ENCODE measurements at places on chromosomes 3 and 15.

- DNase-seq, result peak; percentile 56
Observed at GRCh38 chr15:100651253-100651652, 48.9 kb downstream of the ASB7 start.

DNA sequence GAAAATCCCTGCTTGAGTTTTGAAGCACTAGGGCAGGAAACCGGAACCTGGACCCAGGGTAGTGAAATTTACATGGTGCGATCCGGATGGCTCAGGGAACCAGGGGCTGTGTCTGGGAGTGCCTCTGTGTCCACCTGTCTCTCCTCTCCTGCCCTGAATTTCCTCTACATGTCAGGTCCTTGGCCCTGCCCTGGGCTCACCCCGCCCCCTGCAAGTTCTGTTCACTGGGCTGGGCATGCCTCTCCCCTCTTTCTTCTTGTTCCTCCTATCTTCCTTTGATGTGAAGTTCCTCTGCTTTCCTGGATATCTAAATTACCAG lies 435.9 kb upstream of the RBMS3 start:
- DNase-seq, result no peak

DNA sequence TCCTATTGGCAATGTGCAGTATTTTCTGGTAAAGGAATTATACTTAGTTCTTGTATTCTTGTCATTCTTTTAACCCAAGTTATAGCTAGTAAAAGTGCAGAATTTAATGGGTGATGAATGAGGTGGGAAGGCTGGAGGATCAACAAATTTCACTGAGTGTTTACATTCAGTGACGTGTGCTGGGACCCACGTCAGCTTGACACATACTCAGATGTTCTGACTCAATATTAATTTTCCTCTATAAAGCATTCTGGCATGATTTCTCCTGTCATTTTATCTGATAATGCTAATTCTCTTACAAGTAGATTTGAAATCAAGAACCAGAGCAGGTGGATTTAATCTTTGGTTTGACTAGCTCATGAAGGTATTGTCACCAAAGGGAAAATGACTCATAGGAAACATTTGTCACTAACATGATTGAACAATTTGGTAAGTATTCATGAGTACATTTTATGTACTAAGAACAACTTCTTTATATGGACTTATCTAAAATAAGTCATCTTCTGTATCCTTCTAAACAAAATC lies 71.0 kb upstream of the SYNPR start:
- peak; percentile 28 for DNase-seq

GRCh38 chr3:22245811-22246583 lies 495.0 kb upstream of the ZNF385D start:
- peak; percentile 39 for DNase-seq

DNA sequence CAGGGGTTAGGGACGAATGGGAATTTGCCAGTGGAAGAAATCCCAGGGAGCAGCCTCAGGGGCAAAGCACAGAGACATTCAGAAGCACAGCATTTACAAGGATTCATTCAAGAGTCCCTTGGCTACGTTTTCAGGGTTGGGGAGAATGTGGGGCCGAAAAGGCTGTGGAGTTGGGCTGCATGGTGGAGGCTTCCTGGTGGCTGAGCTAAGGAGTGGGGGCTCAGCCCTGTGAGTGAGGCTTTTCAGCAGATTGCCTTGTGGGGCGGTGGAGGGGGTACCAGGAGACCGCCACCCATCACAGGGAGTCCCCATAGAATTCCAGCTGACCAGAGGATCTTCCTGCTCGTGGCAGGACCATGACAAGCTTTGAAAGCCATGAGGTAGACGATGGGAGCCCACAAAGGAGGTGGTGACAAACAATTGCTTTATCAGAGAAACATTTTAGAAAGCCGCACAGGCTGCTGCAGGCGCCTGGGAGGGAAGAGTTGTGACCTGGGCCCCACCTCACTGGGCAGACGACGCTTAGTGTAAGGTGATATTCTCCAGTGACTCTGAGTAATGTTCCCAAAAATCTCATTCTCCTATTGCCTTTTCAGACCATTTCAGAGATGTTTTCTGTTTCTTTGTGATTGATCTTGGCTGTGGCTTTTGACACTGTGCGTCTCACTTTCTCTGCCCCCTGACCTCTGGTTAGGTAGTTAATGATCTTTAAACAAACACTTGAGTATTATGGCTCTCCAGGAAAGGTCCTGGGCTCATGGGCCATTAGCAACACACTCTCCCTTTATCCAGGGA lies 128.0 kb downstream of the DNAJB8 start:
- no peak for DNase-seq

GRCh38 chr15:67033571-67034044 lies 31.8 kb upstream of the SMAD3 start:
- no peak for DNase-seq

GRCh38 chr3:74771401-74771800 lies 156.9 kb upstream of the CNTN3 start:
- DNase-seq, result no peak

GRCh38 chr3:8555113-8555661 lies 53.6 kb downstream of the LMCD1 start:
- peak; percentile 96 for DNase-seq

GRCh38 chr3:127714125-127714571 lies 41.4 kb downstream of the ABTB1 start:
- DNase-seq, result no peak

GRCh38 chr3:116977441-116977840 lies 267.9 kb downstream of the TUSC7 start:
- no peak for DNase-seq

- DNase-seq, result no peak
Observed at GRCh38 chr15:41286665-41287333, 45.6 kb downstream of the OIP5 start.

DNA sequence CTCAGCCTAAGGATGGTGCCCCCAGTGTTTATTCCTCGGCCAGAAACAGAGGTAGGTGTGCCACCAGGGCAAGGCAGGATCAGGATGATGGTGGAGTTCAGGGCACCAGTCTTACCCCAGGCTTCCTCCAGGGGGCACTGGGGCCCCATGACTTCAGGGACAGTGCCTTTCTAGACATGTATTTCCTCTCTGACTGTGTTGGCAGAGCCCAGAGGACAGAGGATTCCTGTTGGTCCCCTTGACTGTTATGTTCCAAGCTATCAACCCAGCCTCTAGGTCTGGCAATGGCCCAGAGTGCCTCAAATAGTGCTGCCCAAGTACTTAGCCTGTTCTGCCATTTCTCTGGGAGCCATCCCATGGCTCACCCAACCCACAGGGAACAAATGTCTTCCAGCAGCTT lies 2.8 kb downstream of the HEMK1 start:
- DNase-seq, result peak; percentile 61

Data from fibroblast of skin of abdomen (primary cell).